OCI-LY7 (cell line): ENCODE measurements at places on chromosomes 6 and 20.

- DNase-seq = peak; percentile 40
These were observed 1.4 kb downstream of the PHF20 start for GRCh38 chr20:35773154-35773751.

DNA sequence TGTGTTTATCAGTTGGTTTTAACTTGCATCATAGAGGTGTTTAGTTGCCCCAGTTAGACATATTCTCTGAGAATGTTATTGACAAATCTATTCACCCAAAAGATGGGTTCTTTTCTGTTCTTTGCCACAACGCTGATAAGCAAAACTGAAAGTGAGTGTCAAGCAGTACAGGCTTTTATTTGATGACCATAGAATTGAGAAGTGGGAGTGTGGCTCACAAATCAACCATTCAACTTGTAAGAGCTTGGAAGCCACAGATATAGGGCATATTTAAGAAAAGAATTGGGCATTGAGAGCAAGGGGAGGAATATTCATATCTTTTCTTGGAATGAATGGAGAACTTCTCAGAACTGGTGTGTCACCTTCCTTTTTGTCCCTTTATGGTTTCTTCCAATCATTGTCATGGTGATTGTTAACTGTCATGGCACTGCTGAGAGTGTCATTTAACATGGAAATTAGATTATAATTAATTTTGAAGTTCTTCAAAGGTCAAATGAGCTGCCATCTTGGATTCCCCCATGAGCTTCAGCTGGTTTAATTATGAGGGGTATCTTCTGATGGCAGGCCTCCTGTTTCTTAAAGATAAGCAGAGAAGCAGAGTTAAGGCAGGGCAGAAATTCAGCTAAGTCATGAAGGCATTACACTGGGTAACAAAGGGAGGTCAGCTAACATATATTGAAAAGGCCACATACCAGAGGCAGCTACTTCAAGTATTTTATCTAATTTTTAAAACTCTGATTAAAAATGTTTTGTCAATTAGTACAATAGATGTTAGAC is 254.0 kb upstream of the HTR1E start:
- no peak for DNase-seq

DNA sequence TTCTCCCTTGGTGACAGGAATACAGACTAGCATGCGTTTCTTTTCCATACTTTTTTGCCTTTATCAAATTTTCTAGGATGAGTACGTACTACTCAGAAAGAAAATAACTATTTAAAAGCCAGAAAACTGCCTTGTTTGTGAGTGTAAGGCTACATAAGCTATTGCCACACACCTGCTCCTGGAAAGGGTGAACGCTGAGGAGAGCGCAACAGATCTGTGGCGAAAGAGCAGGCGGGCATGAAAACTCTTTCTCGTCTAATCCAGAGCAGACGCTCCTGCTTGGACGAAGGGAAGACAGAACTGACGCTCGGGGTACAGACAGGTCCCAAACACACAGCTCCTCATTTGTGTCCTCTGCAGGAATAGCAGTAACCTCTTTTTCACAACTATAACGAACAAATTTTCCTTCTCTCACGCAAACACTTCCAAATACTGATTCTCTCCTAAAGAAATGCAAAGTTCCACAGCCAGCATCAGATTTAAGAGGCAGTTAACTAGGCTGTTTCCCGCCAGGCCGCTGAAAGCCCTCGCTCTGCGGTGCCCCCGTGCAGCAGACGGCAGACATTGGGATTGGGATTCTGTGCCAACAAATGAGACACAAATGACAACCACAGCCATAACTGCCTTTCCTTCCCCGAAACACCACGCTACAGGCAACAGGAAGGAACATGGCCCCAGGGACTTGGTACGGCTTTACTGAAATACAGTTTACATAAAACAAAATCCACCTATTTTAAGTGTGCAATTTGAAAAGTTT is 20.0 kb downstream of the TAF4 start:
- DNase-seq = no peak

DNA sequence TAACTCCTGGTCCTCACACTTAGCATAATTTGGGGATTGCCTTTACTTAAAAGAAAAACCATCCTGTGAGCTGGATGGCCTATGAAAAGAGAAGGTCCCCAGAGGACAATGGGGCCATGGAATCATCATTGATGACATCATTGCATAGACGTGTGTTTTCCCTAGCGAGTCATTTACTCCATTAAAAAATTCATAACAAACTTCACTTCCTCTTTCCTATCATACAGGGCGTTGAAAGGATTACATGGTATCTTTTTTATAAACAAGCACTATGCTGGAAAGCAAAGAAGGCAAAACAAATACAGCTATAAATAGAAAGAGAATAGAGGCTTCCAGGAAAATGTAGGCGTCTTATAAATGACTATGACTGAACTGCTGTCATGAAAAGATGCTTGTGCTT is 11.3 kb upstream of the COL12A1 start:
- DNase-seq = no peak

GRCh38 chr20:62567246-62568044 is 74.9 kb upstream of the SLCO4A1 start:
- DNase-seq = no peak
